Stimulated activated CD8-positive, alpha-beta memory T cell treated with anti-CD3 and anti-CD28 coated beads, Interleukin-2, amount 100 ng/mL, for 48 hours (primary cell): ENCODE measurements at places on chromosomes 6 and 20.

DNA sequence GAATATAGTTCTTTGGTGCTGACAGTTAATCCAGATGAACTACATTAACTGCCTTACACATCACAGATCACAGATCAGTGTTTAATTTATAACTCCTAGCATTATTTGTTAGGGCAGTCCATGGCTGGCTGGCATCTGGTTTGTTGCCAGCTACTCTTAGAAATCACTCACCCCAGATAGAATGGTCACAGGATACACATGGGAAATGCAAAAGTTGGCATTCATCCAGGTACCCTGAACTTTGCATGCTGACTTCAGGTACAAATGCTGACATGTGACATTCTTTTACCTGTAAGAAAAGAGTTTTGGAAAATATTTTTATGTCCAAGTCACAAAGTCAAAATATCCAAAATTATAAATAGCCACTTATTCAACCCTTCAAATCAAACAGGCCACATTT is 20.2 kb downstream of the FBXL4 start:
- DNase-seq = no peak

DNA sequence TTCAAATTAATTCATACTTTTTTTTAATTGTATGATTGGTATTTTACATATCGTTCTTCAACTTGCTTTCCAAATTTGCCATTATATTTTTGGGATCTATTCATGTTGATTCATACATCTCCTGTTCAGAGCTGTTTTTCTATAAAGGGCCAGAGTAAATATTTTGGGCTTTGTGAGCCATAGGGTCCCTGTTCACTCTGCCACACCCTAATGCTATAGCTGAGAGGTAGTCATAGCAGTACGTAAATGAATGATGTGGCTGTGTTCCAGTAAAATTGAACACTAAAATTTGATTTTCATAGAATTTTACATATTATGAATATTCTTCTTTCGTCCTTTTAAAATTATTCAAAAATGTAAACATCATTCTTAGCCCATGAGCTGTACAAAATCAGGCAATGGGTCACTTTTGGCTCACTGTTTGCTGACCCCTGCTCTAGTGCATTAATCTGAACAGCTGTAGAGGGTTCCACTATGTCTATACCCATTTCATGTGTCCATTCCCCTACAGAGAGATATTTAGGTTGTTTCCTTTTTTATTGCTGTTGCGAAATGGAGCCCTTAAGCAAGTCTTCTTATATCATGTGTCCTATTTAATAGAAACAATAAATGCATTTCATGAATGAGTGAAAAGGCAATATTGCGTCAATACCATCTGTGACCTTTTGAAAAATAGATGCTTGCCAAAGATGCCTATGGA is 136.4 kb upstream of the SALL4 start:
- no peak for DNase-seq

GRCh38 chr6:30091577-30092381 is 16.2 kb upstream of the RNF39 start:
- DNase-seq = no peak

- DNase-seq = no peak
Measured at GRCh38 chr6:22706651-22707050, 137.3 kb downstream of the HDGFL1 start.

DNA sequence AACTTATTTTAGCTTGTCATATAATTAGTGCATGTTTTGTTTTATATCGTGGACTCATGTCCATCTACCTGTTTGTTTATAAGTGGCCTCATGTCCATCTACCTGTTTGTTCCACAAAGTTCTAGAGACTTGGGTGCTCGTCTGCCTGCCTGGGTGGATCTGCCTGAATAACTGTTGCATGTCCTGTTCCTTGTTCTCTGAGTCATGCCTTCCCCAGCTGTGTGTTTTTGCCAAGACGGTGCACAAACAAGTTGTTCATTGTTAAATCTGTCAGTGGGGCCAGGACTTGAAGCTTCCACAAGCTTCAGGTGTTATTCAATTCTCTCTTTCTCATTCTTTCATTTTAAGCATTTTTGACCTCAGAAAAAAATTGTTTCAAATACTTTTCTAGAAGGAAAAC is 358.0 kb upstream of the CITED2 start:
- no peak for DNase-seq
